ENCODE measurements at places on chromosomes 5 and 9.
A peak's percentile ranks its signal among the peaks of the same experiment; 100 is the strongest.

GRCh38 chr5:123119334-123119986 lies 30.4 kb downstream of the PRDM6 start:
- DNase-seq, result no peak

DNA sequence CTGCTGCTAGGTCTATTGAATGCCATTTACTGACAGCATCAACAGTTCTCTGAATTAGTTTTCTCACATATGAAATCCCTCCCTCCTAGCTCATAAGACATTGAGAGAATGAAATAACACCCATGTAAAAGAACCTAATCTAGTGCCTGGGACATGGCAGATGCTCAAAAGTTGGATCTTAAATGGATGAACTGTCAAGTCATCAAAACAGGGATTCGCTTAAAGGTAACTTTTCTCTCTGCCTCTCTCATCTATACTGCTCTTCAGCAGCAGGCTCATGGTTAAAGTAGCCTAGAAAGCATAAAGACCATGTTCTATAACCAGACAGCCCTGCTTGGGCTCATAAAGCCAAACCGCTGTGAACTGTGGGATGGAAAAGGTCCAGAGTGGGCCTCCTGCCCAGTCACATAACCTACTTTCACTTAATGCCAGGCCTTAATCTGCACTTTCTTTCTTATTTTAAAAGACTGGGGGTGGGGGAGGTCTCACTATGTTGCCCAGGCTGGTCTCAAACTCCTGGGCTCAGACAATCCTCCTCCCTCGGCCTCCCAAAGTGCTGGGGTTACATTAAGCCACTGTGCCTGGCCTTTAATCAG lies 3.7 kb downstream of the TMEM245 start:
- no peak for DNase-seq

- no peak for DNase-seq
Observed at GRCh38 chr9:125745682-125746016, 1.5 kb upstream of the PBX3 start.

- DNase-seq, result no peak
Observed at GRCh38 chr9:34554211-34555001, 31.6 kb upstream of the ENHO start.

GRCh38 chr5:84131372-84131771 lies 253.3 kb downstream of the EDIL3 start:
- peak; percentile 61 for DNase-seq

DNA sequence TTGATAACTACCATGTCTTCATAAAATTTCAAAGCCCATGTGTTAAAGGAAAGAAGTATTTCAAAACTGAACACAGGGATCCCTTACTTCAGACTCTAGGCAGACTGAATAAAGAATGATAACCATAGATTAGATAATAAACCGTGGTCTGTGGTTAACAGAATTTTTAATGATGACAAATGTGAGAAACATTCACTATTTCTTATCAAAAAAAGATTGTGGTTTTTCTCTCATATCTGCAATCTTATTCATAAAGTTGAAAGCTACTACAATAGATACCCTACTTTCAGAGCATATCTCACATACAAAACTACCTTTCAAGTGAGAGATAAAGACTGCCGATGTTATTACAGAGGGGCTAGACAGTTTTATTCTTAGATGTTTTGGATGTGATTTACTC lies 816.8 kb upstream of the DMAC1 start:
- DNase-seq, result no peak

- DNase-seq, result peak; percentile 45
Observed at GRCh38 chr9:36317766-36318165, 59.5 kb upstream of the GNE start.

- no peak for DNase-seq
Observed at GRCh38 chr5:36584009-36584875, 22.2 kb upstream of the SLC1A3 start.

- no peak for DNase-seq
Observed at GRCh38 chr9:132591244-132591643, 8.8 kb downstream of the BARHL1 start.

GRCh38 chr5:168931638-168932345 lies 352.6 kb upstream of the PANK3 start:
- DNase-seq, result no peak

- DNase-seq, result no peak
Observed at GRCh38 chr9:22469928-22470544, 23.4 kb downstream of the DMRTA1 start.

- no peak for DNase-seq
Observed at GRCh38 chr9:109967651-109968642, 187.9 kb downstream of the PALM2AKAP2 start.

DNA sequence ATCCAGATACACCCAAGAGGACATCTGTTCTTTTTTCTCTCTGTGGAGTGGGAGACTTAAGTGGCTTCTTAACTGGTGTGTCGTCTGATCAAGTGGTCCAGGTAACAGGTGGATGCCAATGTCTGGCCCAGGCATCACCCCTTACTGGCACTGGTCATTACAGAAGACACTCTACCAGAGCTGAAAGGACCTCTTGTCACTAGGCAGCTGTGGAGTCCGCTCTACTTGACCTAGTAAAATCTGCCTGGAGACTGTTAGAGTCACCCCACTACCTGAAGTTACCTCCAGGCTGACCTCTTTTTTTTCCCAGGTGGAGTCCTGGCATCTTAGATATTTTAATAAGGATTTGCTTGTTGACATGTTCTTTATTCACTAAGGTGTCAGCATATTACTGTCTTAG lies 22.5 kb downstream of the FXN start:
- DNase-seq, result peak; percentile 49

DNA sequence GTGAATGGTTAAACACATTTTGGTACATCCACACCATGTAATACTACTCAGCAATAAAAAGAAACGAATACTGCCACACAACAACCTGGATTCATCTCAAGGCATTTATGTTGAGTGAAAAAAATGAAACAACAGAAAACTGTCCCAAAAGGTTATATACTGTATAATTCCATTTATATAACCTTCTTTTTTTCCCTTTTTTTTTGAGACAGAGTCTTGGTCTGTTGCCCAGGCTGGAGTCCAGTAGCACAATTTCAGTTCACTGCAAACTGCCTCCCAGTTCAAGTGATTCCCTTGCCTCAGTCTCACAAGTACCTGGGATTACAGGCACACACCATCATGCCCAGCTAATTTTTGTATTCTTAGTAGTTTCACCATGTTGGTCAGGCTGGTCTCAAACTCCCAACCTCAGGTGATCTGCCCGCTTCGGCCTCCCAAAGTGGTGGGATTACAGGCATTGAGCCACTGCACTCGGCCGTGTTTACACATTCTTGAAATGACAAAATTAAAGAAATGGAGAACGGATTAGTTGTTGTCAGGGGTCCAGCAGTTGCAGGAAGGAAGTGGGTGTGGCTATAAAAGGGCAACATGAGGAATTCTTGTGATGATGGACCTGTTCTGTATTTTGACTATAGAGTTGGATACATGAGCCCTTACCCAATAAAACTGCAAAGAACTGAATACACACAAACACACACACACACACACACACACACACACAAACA lies 17.4 kb downstream of the PPP6C start:
- DNase-seq, result no peak

GRCh38 chr9:79193001-79193400 lies 378.8 kb upstream of the TLE4 start:
- DNase-seq, result no peak

GRCh38 chr5:91243852-91244251 lies 139.3 kb downstream of the ARRDC3 start:
- no peak for DNase-seq

- no peak for DNase-seq
Observed at GRCh38 chr9:18778846-18779245, 254.2 kb downstream of the SAXO1 start.

GRCh38 chr5:40233268-40233667 lies 446.4 kb upstream of the PTGER4 start:
- DNase-seq, result no peak

DNA sequence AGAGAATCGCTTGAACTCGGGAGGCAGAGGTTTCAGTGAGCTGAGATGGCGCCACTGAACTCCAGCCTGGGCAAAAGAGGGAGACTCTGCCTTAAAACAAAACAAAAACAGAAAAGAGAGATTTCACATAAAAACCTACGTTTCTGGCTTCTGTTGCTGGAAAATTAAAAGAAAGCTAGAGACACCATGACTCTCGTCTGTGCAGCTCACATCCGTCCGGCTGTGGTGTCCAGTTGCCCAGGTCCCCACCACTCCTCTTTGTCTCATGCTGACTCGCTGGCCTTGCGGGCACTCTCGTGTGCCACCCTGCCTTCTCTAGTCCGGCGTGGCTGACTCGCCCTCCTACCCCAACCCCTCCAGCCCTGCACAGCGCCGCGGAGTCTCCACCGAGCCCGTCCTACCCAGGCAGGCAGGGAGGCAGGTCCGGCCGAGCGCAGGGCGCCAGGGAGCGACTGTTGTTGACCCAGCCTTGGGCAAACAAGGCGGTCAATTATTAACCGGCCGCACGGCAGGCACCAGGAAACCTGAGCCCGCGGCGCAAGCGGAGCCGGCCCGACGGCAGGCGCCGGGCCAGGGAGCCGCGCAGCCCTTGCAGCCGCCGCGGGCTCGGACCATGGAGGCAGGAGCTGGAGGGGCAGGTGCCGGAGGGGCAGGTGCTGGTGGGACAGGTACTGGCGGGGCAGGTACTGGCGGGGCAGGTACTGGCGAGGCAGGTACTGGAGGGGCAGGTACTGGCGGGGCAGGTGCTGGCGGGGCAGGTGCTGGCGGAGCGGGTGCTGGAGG lies at the start of gene PRRT1B:
Gene PRRT1B (plus strand): TSS at position 521 of the 783 bp plus-strand sequence. CDS start 93 bp downstream, at position 614.
- peak; percentile 77 for DNase-seq

GRCh38 chr9:8244505-8245092 lies 445.0 kb upstream of the DMAC1 start:
- DNase-seq, result no peak

GRCh38 chr5:116566251-116566650 lies 8.4 kb downstream of the SEMA6A start:
- DNase-seq, result no peak

DNA sequence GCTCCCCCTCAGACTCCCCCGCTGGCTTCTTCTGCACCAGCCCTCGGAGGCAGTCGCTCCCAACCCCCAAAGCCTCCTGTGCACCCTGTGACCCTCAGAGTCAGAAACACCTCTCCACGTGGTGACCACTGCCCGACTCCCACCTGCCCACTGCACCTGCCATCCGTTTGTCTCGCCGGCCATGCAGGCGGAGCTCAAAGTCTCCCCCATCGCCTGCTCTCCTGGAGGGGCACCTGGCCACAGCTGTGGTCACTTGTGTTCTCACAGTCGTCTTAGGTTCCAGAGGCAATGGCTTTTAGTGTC lies 38.2 kb downstream of the MRPL36 start:
- no peak for DNase-seq

DNA sequence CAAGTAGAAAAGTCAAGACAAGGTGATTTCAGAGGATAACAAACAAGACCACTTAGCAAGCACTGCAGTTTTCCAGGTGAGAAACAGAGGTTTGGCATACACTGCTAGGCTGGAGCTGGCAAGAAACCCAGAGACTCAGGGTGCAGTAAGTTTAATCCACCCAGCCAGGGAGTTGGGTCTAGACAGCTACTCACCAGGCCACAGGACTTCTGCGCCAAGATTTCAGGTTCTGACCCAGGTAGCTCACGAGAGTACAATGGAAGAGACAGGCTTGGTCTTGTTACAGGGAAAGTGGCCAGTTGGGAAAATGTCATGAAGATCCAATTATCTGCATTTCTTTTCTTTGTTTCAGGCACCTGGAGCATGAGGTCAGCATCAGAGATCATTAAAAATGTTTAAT lies 9.8 kb downstream of the SMIM23 start:
- no peak for DNase-seq

DNA sequence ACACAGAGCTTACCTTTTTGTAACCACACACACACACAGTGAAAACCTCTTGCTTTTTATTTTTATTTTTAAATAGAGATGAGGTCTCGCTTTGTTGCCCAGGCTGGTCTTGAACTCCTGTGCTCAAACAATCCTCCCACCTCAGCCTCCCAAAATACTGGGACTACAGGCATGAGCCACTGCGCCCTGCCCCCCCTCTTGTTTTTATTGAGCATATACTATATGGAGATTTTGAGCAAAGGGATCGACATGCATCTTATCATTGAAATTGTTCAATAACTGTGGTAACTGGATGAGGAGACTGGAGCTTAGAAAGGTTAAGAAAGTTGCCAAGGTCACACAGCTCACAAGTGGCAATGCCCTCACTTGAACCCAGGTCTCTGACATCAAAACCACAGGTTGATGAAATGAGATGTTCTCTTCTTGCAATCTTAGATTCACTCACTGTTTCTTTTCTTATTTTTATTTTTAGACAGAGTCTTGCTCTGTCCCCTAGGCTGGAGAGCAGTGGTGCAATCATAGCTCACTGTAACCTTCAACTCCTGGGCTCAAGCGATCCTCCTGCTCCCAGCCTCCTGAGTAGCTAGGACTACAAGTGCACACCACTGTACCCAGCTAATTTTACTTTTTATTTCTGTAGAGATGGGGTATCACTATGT lies 26.8 kb upstream of the STXBP1 start:
- DNase-seq, result no peak

DNA sequence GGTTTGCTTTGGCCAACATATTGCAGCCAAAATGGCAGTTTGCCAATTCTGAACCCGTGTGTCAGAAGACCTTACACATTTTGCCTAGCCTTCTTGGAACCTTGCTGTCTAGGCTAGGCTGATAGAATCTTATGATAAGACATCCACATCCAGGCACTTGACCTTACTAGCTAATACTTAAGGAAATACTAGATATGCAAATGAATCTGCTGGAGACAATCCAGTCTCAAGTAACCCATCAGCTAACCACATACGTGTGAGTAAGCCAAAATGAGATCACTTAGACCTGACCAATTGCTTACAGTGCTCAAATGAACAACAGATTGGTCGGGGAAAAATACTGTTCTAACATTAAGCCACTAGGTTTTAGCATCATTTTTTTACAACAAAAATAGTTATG lies 1504.6 kb upstream of the CDH9 start:
- peak; percentile 41 for DNase-seq

- no peak for DNase-seq
Observed at GRCh38 chr5:27700526-27700925, 662.1 kb upstream of the CDH9 start.

DNA sequence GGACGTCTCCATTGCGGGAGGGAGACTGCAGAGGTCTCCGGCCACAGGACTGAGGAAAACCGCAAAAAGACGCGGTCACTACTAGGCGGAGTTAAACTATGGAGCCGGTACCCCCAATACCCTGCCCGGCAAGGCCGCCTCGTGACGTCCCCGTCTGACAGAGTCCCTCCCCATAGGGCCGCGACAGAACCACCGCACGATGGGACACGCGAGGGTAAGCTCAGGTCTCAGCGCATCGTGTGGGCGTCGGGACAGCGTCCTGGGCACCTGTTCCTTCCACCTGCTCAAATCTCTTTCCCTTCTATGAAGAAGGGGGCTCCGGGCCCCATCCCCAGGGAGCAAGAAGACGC lies 35.2 kb upstream of the GLDC start:
- no peak for DNase-seq

- no peak for DNase-seq
Observed at GRCh38 chr9:131475111-131475955, 27.4 kb upstream of the POMT1 start.

DNA sequence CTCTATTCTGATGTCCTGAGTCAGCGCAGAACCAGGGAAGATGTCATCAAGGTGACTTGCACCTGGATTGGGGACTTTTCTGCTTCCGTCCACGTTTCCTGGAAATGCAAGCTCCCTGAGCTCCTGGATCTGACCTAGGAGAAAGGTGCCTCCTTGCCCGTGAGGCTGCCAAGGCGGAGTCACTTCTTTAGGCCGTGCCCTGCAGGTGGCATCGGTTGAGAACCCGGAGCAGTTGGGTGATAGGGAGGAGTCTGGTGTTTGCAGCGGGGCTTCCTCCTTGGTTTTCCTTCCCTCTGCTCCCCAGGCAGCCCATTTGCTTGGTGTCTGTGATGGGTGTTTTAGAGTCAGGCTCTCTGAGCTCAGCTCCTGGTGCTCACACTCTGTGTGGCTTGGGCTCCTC lies 15.2 kb downstream of the NANS start:
- DNase-seq, result no peak

- no peak for DNase-seq
Observed at GRCh38 chr5:137622850-137623249, 113.0 kb downstream of the KLHL3 start.

Data from NCI-H510A treated with DMSO at 0.1 percent for 48 hours (cell line).